ENCODE measurements at places on chromosomes 6 and 20.

DNA sequence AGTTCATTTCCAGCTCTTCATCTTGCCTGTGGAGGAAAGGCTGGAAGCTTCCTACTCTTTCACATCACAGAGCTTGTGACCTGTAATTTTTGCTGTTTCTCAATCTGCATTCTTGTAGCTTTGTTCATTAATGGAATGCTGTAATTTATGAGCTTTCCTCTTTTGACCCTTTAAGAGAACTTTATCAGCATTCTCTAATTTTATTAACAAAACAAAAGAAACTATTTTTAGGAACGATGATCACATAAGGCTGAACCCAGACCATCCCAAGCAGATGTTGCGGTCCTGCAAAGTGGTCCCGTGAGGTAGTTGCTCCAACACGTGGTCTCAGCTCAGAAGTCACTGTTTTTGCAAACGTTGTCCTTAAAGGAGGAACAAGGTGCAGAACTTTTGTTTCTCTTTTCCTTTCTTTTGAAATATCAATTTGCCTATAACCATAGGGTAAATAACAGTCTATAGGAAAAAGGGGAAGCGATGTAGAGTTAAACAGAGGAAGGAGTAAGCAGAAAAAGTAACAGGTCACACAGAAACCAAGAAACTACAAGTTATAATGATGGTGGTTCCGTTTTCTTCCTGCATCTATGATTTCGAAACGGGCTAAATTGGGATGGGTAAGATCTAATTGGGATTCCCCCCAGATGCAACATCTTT lies 121.3 kb upstream of the PHACTR1 start:
- DNase-seq: no peak

DNA sequence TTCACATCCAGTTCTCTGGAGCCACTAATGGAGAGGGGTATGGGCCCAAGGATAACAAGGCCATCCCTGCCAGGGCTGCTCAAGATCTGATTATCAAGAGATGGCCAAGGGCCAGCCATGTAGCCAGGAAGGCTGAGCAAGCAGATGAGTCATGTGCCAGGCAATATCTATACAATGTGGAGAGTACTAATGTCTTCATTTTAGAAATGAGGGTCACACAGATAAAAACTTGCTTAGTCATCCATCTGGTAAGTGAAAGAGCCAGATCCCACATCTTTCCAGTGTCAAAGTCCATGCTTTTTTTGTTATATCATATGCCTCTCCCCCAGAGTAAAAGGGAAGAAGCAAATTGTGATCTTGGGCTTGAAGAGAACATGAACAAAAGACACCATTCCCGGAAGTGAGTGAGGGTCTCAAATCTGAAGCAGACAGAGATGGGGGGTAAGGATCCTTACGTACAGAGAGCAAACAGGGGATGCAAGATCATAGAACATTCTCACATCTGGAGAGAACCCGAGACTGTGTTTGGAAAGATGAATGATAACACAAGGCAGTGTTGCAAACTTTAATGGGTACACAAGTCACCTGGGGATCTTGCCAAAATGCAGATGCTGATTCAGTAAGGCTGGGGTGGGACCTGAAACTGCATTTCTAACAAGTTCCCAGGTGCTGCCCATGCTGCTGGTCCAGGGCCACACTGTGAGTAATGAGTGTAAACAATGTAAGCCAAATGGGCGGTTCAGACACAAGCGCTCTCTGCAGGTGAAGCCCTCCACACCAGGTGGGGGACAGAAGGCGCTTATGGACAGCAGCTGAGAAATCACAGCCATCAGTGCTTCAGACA lies 20.0 kb upstream of the GSTA3 start:
- no peak for DNase-seq

- DNase-seq: peak; percentile 73
These were observed 114.7 kb upstream of the BACH2 start for GRCh38 chr6:90411292-90411781.

DNA sequence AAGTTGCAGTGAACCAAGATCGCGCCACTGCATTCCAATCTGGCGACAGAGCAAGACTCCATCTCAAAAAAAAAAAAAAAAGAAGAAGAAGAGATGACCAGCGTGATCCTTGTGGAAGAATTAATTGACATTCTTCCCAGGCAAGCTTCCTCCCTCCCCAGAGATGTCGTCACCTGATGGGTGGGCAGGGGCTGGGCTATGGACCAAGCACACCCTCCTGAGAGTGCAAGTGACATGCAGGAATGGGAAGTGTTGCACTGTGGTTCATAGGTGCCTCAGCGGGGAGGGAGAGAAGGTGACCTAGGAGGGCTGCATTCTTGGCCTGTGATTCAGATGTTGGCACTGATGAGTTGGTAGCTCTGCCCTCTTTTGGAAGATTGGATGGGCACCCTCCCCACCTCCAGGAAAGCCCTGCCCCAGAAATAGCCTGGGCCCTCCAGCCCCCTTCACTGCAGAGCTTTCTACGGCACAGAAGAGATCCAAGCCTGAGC lies 37.8 kb downstream of the TAF8 start:
- no peak for DNase-seq

GRCh38 chr6:20223141-20223540 lies 10.9 kb upstream of the MBOAT1 start:
- DNase-seq: no peak

GRCh38 chr6:137678451-137678850 lies 184.3 kb upstream of the OLIG3 start:
- DNase-seq: no peak

GRCh38 chr6:16355699-16356446 lies 117.5 kb downstream of the GMPR start:
- DNase-seq: no peak

DNA sequence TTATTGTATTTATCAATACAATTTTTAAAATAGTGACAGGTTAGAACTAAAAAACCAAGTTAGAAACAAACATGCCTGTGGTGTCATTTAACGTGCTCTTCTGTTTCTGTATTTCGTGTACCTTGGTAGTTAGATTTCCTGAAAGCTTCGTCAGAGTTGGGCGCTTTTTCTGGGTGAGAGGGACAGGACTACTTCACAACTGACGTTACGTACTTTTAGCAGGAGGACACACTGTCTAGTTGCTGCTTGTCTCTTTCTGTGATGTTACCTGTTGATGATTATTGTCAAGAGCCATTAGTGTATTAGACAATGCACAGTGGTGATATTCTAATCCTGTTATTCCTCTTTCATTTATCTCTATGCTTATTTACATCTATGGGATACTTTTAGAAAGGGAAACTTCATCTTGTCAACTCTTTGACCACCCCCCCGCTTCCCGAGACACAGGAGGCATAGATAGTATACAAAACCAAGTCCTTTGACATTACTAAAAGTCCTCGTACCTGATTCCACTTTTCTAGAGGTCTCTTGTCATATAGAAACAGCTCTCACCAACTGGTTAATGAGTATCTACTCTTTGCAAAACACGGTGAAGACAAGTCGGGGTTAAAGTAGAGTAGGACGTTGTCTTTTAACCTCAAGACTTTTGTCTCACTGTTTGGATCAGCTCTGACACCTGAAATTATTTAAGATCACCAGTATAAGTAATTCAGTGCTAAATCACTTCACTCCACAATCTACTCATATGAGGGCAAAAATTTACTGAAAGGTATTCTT lies 96.3 kb downstream of the LYRM2 start:
- no peak for DNase-seq

- DNase-seq: no peak
These were observed 9.7 kb downstream of the HECA start for GRCh38 chr6:139144490-139145085.

DNA sequence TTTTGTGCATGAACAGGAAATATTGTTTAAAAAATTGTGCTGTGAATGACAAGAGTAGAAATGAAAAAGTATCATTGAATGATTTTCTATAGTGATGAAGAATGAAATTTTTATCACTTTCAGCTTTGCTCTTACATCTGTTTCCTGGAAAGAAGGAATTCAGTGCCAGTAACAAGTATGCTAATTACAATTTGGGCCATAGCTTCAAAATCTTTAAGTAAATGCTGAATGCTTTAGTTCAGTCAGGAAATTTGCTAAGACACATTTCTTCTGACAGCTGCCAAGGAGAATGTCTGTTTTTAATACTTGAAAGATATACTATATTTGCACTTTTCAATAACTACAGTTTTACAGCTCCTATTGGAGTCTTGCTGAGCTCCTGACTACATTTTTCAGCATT lies 203.7 kb upstream of the RSPO3 start:
- no peak for DNase-seq
